ENCODE measurements at places on chromosomes 13 and 19. TPM values are rescaled to one million over a fixed set of nuclear protein-coding genes. Genes with fewer than 3 reads are reported as not detected.

The BAX gene
- total RNA-seq, result 93.6 TPM

The KLK12 gene
- not detected for total RNA-seq

The KIRREL2 gene
- total RNA-seq, result 0.12 TPM

The KLK10 gene
- total RNA-seq, result 0.17 TPM

The BRME1 gene
- 0.50 TPM for total RNA-seq

DNA sequence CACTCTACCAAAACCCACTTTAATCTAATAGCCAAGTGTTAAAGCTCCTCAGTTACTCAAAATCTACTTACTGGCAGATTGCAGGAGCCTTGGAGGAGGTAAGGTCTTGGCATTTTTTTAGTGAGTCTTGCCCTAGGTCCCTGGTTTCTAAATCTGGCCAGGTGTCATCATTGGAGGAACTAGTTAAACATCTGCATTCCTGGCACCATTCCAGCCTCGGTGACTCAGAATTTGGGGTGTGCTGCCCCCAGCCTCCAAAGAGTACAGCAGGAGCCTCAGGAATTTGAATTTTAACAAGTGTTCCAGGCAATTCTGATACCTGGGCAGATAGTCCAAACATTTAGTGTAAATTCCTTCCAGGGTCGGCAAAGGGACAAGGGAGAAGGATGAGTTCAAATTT lies 37.4 kb downstream of the KLF5 start:
- no peak for DNase-seq

GRCh38 chr13:78593652-78594455 lies 9.5 kb downstream of the POU4F1 start:
- no peak for DNase-seq

DNA sequence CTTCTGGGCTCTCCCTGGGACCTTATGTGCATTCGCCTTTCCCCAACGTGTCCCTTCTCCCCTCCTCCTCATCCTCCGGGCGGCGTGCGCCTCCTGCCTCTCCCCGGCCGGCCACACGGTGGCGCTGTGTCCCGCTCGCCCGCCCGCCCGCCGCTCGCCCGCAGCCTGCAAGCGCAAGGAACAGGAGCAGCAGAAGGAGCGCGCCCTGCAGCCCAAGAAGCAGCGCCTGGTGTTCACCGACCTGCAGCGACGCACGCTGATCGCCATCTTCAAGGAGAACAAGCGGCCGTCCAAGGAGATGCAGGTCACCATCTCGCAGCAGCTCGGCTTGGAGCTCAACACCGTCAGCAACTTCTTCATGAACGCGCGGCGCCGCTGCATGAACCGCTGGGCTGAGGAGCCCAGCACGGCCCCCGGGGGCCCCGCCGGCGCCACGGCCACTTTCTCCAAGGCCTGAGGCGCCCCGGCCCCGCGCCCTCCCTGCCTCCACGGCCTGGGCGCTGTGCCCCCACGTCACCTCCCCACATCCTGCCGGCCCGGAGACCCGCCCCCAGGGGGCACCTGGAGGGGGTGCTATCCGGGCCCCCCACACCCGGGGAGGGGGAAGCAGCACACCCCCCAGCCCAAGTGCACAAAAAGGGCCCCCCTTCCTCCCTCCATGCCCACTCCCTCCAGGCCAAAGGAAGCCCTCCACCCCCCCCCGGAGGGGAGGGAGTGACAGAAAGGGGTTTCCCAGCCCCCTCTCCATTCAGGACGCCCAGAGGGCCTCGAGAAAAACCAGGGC lies 21.9 kb downstream of the ONECUT3 start:
- DNase-seq, result no peak

DNA sequence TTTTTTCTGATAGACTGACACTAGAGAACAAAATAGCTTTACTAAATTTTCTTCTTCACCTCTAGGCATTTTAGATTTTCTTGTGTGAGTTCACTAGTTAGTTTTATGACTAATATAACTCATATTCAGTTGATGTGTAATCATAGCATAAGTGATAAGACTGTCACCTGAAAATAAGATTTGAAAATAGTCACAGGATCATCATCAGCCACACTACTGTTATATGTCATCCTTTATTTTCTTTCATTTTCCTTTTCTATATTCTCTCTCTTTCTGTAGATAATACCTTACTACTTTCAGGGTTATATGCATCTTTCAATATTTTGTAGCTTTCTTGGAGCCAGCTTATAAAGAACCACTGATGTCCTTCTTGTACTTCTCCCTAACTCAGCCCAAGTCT lies 292.6 kb downstream of the TDRD3 start:
- DNase-seq, result no peak

- DNase-seq, result no peak
These were observed 90.7 kb downstream of the ATP8A2 start for GRCh38 chr13:25462301-25463125.

GRCh38 chr19:43532962-43533545 lies at the start of gene ZNF575:
ZNF575 (plus strand) TSS chr19:43533188; CDS start chr19:43534423, 1,235 bp downstream.
- DNase-seq, result peak; percentile 79

DNA sequence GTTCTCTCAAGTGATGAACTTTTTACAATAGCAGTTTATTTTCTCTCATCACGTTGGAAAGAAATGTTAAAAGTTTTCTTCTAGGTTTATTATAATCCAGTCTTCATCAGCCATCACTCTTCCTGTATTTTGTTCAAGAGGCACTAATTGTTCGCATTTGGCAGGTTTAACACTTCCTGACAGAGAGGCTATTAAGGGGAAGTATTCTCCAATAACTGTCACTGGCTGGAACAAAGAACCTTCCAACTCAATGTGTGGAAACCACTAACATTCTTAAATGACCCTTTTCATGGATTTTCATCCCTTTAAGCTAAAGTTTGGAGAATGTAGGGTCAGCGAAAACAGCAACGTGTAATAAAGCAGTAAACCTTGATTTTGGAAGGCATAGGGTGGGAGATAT lies 145.1 kb downstream of the PCCA start:
- DNase-seq, result no peak

DNA sequence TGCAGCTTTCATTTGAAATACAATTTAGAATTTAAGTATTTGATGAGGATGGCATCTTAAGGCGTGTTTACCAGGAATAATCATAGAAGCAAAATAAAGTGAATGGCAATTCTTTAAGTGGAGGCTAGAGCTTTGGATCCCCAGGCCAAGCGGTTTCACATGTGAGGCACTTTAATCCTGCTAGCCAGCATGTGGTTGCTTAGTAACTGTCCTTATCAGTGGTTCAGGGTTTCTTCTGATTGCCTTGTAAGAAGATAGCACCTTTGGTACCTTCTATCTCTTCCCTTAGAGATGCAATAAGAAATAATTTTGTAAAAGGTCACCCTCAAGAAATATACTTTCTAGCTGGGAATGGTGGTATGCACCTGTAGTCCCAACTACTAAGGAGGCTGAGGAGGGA lies 38.9 kb upstream of the SERP2 start:
- no peak for DNase-seq

GRCh38 chr13:71320452-71320851 lies 546.6 kb downstream of the DACH1 start:
- peak; percentile 2 for DNase-seq

- DNase-seq, result no peak
These were observed 65.2 kb downstream of the RAP2A start for GRCh38 chr13:97499181-97499580.

GRCh38 chr13:75661443-75661842 lies 25.3 kb downstream of the LMO7 start:
- DNase-seq, result no peak

- no peak for DNase-seq
These were observed 38.7 kb upstream of the GRTP1 start for GRCh38 chr13:113402471-113403254.

GRCh38 chr19:34366738-34367623 lies 2.0 kb downstream of the GPI start:
- no peak for DNase-seq
